Hippocampal formation (tissue), 2 donors: ENCODE measurements at places on chromosomes 13 and 19.

GRCh38 chr13:112983428-112984196 lies 14.6 kb downstream of the MCF2L start:
- no peak for DNase-seq

DNA sequence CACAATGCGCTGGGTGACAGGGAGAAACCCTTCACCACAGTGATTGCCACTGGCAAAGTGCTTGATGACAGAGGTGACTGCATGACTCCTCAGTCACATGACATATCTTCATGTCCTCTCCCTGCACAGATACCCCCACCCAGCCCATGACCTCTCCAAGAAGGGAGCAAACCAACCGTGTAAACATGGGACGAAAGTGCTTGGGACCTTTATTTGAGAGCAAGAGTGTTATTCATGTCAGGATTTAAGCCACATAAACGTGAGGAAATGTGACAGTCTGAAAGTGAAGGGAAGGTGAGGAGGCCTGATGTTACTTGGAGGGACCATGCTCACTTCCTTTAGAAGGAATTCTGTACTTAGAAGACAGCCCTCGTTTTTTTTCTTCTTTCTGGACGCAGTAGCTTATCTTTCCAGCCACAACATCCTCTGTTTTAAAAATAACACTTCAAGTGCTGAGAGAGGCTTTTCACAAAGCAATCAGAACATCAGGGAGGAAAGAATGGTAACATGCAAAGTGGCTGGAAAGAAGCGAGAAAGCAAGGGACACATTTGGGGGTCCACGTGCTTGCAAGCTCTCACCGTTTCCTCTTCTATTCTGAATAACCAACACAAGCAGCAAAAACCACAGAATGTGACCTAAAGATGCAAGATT lies 35.6 kb downstream of the EPS15L1 start:
- DNase-seq, result no peak

GRCh38 chr19:13057744-13058143 lies 44.9 kb downstream of the LYL1 start:
- no peak for DNase-seq

- DNase-seq, result peak; percentile 19
Observed at GRCh38 chr19:19304186-19304965, 15.9 kb downstream of the SUGP1 start.

DNA sequence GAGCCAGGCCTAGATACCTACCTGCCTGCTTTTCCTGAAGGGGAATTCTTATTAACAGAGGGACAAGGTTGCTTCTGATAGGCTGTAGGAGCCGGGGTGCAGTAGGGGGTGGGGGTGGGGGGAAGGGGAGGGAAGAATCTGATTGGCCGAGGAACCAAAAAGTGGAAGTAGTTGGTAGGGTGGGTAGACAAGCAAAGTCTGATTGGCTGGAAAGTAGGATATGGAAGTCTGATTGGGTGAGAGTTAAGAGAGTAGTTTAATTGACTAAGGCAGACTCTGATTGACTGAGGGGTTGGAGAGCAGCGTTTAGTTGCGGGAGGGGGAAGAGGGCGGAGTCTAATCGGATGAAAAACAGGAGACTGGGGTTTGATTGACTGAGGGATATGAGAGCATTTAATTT lies 9.4 kb upstream of the CYP4F22 start:
- DNase-seq, result no peak

GRCh38 chr13:99636306-99636705 lies 135.0 kb downstream of the TM9SF2 start:
- DNase-seq, result no peak

GRCh38 chr19:4313847-4314490 lies 9.6 kb downstream of the FSD1 start:
- DNase-seq, result no peak

- DNase-seq, result no peak
Observed at GRCh38 chr19:42515241-42515832, 12.9 kb downstream of the CEACAM1 start.

- DNase-seq, result peak; percentile 51
Observed at GRCh38 chr19:40284501-40285352, at the start of gene AKT2. AKT2 (minus strand) TSS chr19:40285345; CDS start chr19:40265267, 20,078 bp downstream.

- no peak for DNase-seq
Observed at GRCh38 chr13:86960876-86961275, 710.3 kb upstream of the SLITRK5 start.

- no peak for DNase-seq
Observed at GRCh38 chr13:97298816-97299215, 76.7 kb downstream of the MBNL2 start.

GRCh38 chr13:100129605-100130004 lies 40.7 kb downstream of the PCCA start:
- peak; percentile 2 for DNase-seq

DNA sequence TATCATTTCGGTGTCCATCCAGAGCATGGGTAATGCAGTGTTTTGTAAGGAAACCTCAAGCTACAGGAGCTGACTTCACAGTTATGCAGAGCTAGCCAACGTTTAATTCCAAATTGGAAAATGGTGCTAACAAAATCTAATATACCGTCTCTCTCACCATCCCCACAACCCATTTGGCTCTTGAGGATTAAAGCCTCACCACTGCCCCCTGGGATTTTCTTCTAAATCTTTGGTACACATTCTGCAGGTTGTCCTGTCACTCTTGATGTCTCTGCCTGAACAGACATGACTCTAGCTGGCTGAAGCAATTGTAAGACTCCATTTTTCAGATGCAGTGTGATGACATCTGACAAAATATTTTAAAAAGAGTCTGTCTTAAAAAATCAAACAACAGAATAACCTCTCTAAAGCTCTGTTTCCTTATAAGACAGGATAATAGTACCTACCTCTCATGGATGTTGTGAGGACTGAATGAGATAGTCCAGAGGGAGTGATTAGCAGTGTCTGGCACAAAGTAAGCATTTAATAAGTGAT lies 451.8 kb downstream of the SUCLA2 start:
- DNase-seq, result no peak

GRCh38 chr13:42398533-42398932 lies 126.6 kb downstream of the AKAP11 start:
- DNase-seq, result no peak

- DNase-seq, result no peak
Observed at GRCh38 chr13:34030782-34031181, 212.8 kb downstream of the RFC3 start.

- no peak for DNase-seq
Observed at GRCh38 chr13:49395878-49396380, 47.9 kb downstream of the CAB39L start.
